NB4 (cell line): ENCODE measurements at places on chromosomes 5 and 9.
A peak's percentile ranks its signal among the peaks of the same experiment; 100 is the strongest.

DNA sequence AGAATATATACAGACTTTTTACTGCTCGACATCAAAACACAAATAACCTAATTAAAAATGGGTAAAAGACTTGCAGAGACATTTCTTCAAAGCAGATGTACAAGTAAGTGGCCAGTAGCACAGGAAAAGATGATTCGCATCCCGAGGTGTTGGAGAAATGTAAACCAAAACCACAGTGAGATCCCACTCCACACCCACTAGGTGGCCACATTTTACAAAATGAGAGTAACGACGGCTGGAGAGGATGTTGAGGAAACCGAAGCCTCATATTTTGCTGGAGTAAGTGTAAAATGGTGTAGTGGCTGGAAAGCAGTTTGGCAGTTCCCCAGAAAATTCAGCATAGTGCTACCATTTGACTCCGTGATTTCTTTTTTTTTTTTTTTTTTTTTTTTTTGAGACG is 21.3 kb upstream of the GBGT1 start:
- peak; percentile 83 for DNase-seq

- peak; percentile 8 for DNase-seq
Observed at GRCh38 chr5:131563434-131564228, 71.4 kb downstream of the RAPGEF6 start.

GRCh38 chr9:100196215-100196614 is 97.2 kb downstream of the INVS start:
- no peak for DNase-seq

DNA sequence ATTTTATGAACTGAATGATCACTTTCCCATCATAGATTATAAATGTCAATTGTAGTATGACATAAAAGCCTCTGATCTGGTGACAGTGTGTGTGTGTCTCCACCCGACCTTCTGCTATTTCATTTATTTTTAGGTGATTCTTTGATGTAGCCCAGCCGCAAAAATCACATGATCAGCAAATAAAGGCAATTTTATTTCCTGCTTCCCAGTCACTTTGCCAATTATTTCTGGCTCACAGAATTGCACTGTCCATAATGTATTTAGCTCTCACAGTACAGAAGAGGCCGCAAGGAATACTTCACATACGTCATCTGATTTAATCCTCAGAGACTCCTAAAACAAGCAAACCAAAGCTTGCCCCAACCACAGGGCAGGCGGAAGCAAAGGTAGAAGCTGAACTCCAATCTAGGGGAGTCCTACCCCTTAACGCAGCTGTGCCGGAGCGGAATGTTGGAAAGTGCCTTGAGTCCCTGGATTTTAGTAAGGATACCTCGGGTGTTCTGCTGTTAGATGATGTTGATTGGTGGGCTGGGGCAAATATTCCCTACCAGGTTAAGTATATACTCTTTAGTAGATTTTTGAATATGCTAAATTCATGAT is 384.0 kb upstream of the IRX4 start:
- no peak for DNase-seq

DNA sequence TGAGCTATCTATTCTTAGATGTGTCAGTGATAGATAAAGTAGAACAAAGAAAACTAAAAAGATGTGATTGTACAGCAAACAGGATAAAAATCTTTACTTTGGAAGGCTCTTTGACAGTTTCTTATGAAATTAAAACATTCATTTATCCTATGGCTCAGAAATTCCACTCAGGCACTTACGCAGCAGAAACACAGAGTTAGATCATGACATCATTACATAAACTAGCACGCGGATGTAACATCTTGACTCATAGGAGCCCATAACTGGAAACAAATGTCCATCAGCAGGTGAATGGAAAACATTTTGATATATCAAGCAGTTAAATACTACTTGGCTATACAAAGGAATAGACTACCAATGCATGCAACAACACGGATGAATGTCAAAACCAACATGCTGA is 45.3 kb downstream of the ICE1 start:
- DNase-seq = no peak

- peak; percentile 93 for DNase-seq
Observed at GRCh38 chr5:165029099-165029870, 1523.9 kb downstream of the MAT2B start.

DNA sequence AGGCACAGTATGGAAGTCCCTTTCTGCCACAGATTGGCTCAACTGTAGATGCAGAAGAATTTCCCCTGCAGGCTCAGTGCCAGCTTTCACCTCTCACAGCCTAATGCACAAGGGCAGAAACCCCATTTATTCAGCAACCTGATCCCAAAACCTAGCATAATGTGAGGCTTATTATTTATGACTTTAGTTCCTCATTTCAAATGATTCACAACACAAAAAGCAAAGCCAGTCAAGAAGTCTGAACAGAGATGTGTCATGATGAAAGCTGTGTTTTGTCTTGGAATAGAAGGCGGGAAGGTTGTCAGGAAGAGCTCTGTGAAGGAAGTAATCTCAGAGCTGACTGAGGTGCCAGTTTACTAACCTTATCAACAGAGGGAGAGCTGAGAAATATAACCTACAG is 369.7 kb downstream of the LRRC70 start:
- no peak for DNase-seq

DNA sequence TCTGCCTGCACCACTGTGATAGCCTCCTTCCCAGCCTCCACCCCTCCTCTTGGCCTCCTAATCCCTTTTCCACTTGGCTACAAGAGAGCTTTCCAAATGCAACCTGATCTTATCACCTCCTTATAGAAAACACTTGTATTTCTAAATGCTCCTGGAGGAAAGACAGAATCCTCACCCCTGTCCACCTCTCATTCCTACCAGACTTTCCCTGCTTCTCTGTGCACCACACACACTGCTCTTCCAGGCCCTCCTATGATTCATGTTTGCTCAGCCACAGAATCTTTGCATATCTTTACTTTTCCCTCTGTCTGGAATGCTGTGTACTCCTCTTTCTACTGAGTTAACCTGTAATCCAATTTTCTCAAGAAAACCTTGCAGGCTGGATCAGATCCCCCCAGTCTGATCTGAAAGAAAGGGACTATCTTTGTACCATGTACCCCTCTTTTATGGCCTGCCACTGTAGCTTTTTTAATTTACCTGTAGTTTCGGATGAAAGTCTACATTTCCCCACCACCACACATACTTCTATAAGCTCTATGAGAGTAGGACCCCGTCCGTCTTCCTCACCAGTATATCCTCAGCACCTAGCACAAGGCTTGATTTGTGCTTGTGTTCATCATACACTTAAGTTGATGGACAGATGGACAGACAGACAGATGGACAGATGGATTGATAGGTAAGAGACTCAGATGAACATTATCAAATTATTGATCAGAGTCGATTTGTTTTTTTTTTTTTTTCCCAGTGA is 95.3 kb downstream of the GALNT10 start:
- DNase-seq = no peak
